ENCODE measurements at places on chromosomes 5 and 9. TPM values are rescaled to one million over a fixed set of nuclear protein-coding genes. Genes with fewer than 3 reads are reported as not detected.

TMOD1 gene
- 164 TPM for total RNA-seq

- peaks cover 17% of the 10 kb centered on the region for H3K27me3 ChIP-seq
- H3K36me3 ChIP-seq, result no peaks in the 10 kb centered on the region
- H3K27ac ChIP-seq, result no peak overlapping the region
- H3K4me3 ChIP-seq, result no peak overlapping the region
Measured at GRCh38 chr5:43014522-43014921, 25.6 kb downstream of the ANXA2R start.

PCSK5 gene
- total RNA-seq, result 7.1 TPM

DNA sequence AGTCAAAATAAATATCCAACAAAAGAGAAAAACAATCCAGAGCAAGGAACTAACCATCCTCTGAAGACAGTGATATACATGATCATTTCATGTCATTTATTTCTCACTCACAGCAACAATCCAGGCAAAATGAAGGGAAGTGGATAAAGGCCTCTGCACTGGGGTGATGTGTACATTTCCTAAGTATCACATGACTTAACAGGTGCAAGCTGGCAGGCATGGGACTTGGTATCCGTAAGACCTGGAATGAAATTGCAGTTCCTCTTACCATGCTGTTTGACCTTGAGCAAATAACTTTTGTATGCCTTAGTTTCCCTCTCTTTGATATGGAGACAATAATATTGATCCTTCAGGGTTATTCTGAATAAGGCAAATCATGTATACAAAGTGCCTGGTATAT, 77.6 kb downstream of the PRLR start:
- H3K4me1 ChIP-seq, result no peaks in the 10 kb centered on the region
- no peak overlapping the region for H3K4me3 ChIP-seq
- H3K27me3 ChIP-seq, result no peaks in the 10 kb centered on the region
- H3K27ac ChIP-seq, result no peak overlapping the region
- DNase-seq, result no peak

DNA sequence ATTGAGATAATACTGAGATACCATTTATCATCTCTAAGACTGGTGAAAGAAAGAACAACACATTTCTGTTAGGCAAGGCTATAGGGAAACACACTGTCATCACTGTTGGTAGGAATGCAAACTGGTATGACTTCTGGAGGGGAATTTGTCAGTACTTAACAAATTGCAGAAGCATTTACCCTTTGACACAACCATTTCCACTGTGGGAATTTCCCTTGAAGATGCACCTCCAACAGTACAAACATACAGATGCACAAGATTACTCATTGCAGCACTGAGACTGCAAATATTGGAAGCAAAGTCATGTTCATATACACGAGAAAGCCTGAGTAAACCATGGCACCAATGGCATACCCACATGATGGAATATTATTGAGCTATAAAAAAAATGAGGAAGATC, 17.6 kb downstream of the GM2A start:
- H3K36me3 ChIP-seq, result peaks cover 49% of the 10 kb centered on the region
- no peak for DNase-seq
- H3K27ac ChIP-seq, result no peak overlapping the region
- no peaks in the 10 kb centered on the region for H3K27me3 ChIP-seq

GRCh38 chr9:93250185-93250584, 66.2 kb downstream of the WNK2 start:
- H3K27me3 ChIP-seq, result no peaks in the 10 kb centered on the region
- H3K4me3 ChIP-seq, result no peak overlapping the region
- no peak for DNase-seq
- H3K4me1 ChIP-seq, result peaks cover 9% of the 10 kb centered on the region

DNA sequence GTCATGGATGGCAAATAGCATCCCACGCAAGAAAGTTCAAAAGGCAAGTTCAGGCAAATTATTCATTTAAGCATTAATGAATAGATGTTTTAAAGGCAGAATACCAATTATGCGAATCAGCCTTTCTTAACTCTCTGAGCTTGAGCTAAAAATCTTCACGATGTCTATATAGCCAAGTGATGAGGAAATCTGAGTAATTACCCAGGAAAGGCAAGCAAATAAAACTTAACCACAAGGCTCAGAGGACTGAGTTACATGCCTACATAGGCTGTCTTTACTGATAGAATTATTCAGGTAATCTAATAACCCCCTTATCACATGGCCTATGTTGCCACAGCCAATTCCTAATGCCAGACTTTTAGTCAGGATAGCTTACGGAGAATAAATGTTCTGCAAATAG, 120.8 kb upstream of the MTAP start:
- no peak for DNase-seq
- H3K27ac ChIP-seq, result no peak overlapping the region
- H3K4me3 ChIP-seq, result no peak overlapping the region
- peaks cover 10% of the 10 kb centered on the region for H3K27me3 ChIP-seq
- H3K4me1 ChIP-seq, result peaks cover 5% of the 10 kb centered on the region
- no peaks in the 10 kb centered on the region for H3K36me3 ChIP-seq

DNA sequence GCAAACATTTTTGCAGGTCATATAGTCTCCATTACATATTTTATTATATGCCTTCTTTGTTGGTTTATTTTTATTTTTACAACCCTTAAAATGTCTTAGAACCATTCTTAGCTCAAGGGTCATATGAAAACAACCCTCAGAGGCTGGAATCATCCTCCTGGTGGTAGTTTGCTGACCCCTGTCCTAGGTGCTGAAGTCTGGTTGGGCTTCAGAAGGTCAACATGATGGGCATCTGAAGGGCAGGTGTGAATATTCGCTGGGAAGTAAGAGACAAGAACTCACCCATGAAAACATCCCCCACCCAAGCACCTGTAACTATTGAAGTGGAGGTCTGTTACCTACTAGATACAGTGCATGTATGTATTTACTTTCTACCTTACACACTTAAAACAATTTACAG, 75.4 kb downstream of the OSMR start:
- H3K4me3 ChIP-seq, result no peak overlapping the region
- DNase-seq, result no peak
- H3K4me1 ChIP-seq, result peaks cover 22% of the 10 kb centered on the region
- peaks cover 3% of the 10 kb centered on the region for H3K36me3 ChIP-seq
- H3K27ac ChIP-seq, result no peak overlapping the region

DNA sequence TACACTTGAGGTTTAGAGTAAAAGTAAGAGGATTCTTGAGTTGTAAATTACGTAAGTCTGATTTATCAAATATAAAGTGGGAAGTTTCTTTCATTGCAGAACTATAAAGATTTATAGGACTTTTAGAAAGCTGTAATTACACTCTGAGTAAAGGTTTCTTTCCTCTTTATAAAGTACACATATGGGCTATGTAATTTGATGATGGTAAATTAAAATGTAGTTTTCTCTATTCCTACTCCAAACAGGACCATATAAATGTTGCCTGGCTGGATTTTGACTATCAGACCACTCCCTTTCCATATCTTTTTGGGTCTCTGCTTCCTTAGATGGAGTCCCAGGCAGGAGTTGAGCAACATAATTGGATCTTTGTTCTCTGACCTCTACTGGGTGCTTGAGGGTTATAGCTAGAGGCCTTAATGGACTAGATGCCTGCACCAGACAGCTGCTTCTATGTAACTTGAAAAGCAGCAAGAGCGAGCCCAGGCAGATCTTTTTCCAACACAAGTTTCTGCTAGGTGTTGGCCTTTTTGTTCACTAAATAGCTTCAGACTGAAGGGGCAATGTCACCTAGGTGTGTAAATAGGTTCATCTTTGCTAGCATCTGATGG, 11.4 kb upstream of the TEX48 start:
- DNase-seq, result no peak
- H3K36me3 ChIP-seq, result no peaks in the 10 kb centered on the region
- peaks cover 9% of the 10 kb centered on the region for H3K27me3 ChIP-seq
- no peak overlapping the region for H3K4me3 ChIP-seq
- H3K4me1 ChIP-seq, result no peaks in the 10 kb centered on the region
- no peak overlapping the region for H3K27ac ChIP-seq

TPD52L3 gene
- total RNA-seq, result not detected

TNC gene
- total RNA-seq, result 4.6 TPM

OR1J2 gene
- total RNA-seq, result not detected

C9orf153 gene
- total RNA-seq, result 0.72 TPM

DNA sequence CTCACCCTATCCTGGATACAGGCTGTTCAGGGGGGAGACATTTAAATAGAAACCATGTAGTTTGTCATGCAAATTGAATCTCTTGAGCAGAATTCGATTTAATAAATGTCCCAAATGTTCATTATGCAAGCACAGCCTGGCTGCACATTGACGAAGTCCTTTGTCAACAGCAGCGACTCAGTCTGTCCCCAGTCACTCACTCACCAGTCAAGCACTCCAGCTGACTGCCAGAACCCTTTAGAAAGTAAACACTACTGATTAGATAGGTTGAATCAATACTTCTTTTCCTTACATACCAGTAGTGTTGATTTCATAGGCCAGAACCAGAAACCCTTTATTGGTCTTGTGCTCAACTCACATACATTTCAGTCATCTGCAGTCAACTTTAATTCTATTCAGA, 27.5 kb downstream of the CDH6 start:
- no peak overlapping the region for H3K4me3 ChIP-seq
- no peak for DNase-seq
- H3K36me3 ChIP-seq, result no peaks in the 10 kb centered on the region
- H3K4me1 ChIP-seq, result no peaks in the 10 kb centered on the region
- no peaks in the 10 kb centered on the region for H3K27me3 ChIP-seq

- H3K4me1 ChIP-seq, result peaks cover 4% of the 10 kb centered on the region
- no peak overlapping the region for H3K27ac ChIP-seq
- H3K4me3 ChIP-seq, result no peak overlapping the region
- H3K27me3 ChIP-seq, result no peaks in the 10 kb centered on the region
Measured at GRCh38 chr5:90263102-90263820, 146.3 kb downstream of the CETN3 start.

DNA sequence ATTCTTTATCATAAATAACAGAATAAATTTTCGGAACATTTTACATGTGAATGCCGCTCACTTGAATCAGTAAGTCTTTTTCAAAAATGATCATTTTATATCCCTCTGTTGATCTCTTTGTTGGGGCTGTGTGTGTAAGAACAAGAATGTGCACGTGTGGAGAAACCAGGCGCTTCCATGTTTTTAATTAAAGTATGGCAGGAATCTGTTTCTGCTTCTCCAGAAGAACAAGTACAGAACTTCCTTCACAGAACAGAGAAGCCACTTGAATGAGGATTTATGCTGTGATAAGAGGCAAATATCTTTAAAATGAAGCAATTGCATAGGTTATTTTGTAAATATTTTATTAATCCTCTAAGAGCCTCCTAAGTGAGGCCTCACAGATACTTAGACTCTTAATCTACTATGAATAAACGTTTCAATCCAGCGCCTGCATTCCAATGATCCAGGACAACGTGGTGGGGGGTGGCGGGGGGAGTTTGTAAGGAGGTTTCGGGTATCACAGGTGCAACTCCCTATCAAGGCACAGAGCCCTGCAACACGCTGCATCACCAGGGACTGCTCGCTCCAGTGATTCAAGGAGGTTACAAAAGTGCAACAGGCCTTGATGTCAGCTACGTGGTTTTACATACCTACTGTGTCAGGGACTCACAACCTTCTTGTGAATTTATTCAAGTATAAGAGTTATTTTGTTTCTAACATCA, 409.2 kb downstream of the BNC2 start:
- DNase-seq, result no peak
- no peaks in the 10 kb centered on the region for H3K4me1 ChIP-seq
- no peak overlapping the region for H3K4me3 ChIP-seq
- no peaks in the 10 kb centered on the region for H3K27me3 ChIP-seq
- no peaks in the 10 kb centered on the region for H3K36me3 ChIP-seq
- H3K27ac ChIP-seq, result no peak overlapping the region

- no peak for DNase-seq
- no peaks in the 10 kb centered on the region for H3K27me3 ChIP-seq
- no peaks in the 10 kb centered on the region for H3K4me1 ChIP-seq
- H3K36me3 ChIP-seq, result no peaks in the 10 kb centered on the region
- no peak overlapping the region for H3K27ac ChIP-seq
Measured at GRCh38 chr9:111969061-111969460, 72.4 kb downstream of the UGCG start.

GRCh38 chr5:79845448-79846197, 145.4 kb downstream of the MTX3 start:
- H3K27me3 ChIP-seq, result no peaks in the 10 kb centered on the region
- DNase-seq, result no peak
- H3K4me3 ChIP-seq, result no peak overlapping the region
- H3K27ac ChIP-seq, result peak overlapping the region; percentile 50

DNA sequence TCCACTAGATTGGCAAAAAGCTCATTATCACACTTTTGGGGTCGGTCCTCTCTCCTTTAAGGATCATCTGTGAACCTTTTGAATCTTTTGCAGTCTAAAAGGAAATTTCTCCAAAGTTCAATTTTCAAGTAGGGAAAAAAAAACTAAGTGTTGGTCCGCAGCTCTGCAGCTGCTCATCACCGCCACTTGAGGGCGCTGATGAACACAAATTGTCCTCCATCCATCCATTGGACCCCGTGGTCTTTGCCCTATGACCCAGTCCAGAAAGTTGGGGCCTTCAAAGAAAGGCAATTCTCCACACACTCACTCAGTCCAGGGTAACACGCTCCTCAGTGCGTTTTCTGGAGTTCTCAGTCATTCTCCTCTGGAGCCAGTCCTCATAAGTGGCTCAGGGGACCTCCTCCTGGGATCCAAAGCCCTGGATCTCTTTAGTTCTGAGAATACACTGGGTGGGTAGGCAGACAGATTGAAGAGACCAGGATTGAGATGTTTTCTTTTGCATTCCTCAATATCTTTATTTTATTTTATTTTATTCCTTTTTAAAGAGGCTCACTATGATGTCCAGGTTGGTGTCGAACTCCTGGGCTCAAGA, 63.6 kb upstream of the SLC28A3 start:
- no peaks in the 10 kb centered on the region for H3K36me3 ChIP-seq
- no peak overlapping the region for H3K27ac ChIP-seq
- H3K27me3 ChIP-seq, result no peaks in the 10 kb centered on the region
- H3K4me1 ChIP-seq, result no peaks in the 10 kb centered on the region
- no peak for DNase-seq
- no peak overlapping the region for H3K4me3 ChIP-seq

DNA sequence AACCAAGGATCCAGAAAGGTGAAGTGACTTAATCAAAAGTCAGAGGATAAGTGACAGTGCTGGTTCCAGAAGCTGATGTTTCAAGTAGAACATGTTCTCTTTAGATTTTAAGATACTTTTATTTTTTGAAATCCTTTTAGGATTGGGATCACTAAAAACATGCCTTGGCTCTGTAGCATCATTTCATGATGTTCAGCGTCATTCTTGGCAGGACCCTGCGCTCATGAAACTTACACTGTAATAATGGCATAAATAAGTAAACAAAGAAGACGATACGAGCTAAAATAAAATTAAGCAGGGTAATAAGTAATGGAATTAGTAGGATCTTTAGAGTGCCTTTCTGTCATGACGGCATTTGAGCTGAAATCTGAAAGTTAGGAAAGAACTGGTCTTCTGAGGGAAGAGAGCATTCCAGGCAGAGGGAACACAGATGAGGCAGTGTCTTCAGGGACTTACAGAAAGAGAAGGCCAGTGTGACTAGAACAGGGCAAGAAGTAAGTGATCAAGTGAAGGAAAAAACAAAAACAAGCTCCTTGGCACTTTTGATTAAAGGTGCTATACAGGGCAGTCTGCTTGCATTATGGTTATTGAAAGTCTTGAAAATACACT, 19.9 kb downstream of the CTNNA1 start:
- peaks cover 55% of the 10 kb centered on the region for H3K4me1 ChIP-seq
- no peaks in the 10 kb centered on the region for H3K27me3 ChIP-seq
- no peak overlapping the region for H3K27ac ChIP-seq
- no peak for DNase-seq
- H3K36me3 ChIP-seq, result no peaks in the 10 kb centered on the region

GRCh38 chr9:86052556-86053468, 46.5 kb downstream of the GOLM1 start:
- H3K4me1 ChIP-seq, result no peaks in the 10 kb centered on the region
- H3K27me3 ChIP-seq, result no peaks in the 10 kb centered on the region
- H3K4me3 ChIP-seq, result no peak overlapping the region
- H3K27ac ChIP-seq, result no peak overlapping the region
- no peak for DNase-seq

CHSY3 gene
- 1.3 TPM for total RNA-seq

Measured in heart right ventricle (tissue), 16 donors.